ENCODE measurements at places on chromosomes 7 and 10.

DNA sequence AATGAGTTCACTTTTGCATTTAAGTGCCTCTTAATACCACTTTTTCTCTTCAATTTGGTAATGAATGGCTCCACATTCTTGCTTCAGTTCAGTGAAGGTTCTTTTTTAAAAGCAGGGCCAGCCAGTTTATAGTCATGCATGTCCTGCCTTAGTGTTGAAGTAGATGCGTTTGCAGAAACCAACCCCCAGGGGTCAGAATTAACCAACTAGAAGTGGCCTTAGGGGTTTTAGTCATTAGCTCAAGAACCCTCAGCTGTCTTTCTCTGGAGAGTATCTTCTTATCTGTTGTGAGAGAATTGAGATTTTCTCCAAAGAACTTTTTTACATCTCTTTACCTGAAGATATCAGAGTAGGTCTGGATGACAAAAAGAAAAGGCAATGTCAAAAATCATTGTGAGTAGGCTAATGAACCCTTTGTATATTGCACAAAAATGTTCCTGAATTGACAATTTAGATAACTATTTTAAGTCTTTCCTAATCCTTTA lies 82.2 kb downstream of the PIK3CG start:
- DNase-seq: peak; percentile 70

- no peak for DNase-seq
Observed at GRCh38 chr10:71345694-71346093, 26.6 kb downstream of the SLC29A3 start.

DNA sequence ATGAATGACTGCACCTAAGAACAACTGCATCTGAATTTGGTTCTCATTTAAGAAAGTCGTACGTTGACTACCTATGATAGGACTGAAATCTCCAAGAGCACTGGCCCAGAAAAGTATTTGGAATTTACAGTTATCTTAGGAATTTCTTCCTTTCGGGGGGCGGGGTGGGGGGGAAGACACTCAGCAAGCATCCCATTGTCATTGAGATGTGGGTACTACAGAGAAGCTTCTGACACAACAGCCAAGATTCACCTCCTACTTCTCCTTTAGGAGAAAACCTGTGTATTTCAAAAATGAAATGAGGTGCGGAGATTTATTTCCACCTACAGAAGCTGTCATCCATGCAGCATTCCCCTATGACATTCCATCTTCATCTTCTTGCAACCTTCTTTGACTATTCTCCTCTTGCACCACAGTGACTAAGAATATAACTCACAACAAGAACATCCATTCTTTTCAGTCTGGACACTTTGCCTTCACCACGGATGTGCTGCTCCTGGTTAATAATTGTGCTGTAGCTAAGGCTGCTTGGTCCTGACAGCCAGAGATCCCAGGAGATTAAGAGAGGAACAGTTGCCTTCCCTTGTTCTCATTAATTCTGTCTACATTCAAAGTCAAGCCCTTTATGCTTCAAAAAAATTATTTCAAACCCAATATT lies 98.4 kb upstream of the FRMD4A start:
- peak; percentile 85 for DNase-seq

GRCh38 chr10:104895981-104896380 lies 254.9 kb downstream of the SORCS3 start:
- no peak for DNase-seq

DNA sequence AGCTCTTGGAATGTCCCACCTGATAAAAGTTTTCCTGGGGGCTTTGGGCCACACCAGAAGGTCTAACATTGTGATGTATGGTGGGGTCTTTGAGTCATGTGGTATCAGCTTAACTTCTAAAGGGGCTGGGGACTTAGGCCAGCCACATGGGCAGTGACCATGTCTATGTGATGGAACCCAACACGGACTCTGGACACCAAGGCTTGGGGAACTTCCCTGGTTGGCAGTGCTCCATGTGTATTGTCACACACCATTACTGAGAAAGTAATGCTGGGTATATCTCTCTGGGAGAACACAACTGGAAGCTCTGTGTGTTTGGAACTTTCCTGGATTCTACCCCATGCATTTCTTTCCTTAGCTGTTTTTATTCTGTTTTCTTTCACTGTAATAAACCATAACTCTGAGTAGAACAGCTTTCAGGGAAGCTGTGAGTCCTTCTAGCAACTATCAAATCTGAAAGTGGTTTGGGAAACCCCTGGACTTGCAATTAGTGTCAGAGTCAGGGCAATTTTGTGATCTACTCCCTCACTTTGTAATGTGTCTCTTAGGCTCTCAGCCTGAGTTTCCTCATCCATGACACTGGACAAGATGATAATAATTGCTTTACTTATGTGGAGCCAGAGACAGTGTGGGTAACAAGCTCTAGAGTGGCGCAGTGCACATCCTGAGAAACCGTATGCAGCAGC lies 28.4 kb upstream of the AGK start:
- no peak for DNase-seq

DNA sequence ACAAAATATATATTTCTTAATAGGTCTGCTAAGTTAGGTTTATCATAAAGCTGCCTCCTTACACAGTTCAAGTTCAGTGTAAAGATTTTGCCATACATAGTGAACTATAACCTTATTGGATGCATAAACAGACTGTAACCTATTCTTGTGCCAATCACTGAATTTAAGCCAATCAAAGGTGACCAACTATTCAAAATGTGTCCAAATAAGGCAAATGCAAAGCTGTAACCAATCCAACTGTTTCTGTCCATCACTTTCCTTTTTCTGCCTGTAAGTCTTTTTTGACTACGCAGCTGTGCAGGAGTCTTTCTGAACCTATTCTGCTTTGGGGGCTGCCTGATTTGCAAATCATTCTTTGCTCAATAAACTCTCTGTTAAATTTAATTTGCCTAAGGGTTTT lies 11.6 kb upstream of the DNMBP start:
- DNase-seq: no peak

- no peak for DNase-seq
Observed at GRCh38 chr7:151818674-151819519, 58.0 kb downstream of the PRKAG2 start.

GRCh38 chr10:45514291-45515270 lies 140.6 kb downstream of the ALOX5 start:
- DNase-seq: peak; percentile 37

DNA sequence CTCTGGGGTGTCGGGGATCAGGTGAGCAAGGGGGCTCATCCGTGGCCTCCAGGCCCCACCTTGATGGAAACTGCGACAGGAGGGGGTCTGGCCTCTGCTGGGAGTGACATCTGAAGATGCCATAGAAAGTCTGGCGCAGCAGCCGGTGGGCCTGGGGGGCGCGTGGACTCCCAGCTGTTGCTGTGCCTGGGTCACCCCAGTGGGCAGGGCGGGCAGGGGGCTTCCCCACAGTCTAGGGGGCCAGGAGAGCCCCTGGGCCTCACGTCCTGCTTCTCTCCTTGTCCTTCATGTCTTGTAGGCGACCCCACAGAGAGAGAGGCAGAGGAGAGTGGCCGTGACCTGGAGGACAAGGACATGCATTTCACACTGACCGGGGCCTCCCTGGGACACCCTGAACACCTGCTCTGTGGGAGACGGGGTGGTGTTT lies 450.5 kb downstream of the DNAJB6 start:
- no peak for DNase-seq

GRCh38 chr10:98088186-98088971 lies 46.1 kb upstream of the R3HCC1L start:
- DNase-seq: no peak

GRCh38 chr7:20581956-20582355 lies 33.5 kb upstream of the ABCB5 start:
- no peak for DNase-seq

DNA sequence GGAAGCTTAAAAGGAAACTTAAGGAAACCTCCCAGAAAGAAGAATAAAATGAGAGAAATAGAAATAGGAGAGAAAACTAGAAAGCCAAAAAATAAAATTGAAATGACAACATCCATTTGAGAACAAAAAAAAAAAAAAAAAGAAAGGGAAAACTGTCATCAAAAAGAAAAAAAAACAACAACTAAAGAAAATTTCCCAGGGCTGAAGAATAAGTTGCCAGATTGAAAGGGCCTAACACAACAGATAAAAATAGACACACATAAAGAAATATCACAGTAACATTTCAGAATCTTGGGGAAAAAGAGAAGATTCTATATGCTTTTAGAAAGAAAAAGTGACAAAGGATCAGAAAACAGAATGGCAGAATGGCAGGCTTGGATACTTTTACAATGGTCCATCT lies 157.1 kb downstream of the JMJD1C start:
- no peak for DNase-seq

DNA sequence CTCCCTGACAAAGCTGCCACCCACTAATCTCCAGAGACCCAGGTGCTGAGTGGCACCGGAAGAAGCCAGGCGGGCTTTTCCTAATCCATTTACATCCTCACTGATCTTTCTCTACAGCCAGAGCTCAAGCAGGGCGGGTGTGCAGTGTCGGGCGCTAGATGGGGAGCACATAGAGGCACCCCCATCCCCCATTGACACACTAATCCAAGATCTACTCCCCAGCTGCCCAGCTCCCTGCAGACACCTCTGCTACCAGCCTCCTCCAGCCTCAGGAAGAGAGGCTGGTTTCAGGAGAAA lies 22.2 kb downstream of the FRMPD2 start:
- no peak for DNase-seq

DNA sequence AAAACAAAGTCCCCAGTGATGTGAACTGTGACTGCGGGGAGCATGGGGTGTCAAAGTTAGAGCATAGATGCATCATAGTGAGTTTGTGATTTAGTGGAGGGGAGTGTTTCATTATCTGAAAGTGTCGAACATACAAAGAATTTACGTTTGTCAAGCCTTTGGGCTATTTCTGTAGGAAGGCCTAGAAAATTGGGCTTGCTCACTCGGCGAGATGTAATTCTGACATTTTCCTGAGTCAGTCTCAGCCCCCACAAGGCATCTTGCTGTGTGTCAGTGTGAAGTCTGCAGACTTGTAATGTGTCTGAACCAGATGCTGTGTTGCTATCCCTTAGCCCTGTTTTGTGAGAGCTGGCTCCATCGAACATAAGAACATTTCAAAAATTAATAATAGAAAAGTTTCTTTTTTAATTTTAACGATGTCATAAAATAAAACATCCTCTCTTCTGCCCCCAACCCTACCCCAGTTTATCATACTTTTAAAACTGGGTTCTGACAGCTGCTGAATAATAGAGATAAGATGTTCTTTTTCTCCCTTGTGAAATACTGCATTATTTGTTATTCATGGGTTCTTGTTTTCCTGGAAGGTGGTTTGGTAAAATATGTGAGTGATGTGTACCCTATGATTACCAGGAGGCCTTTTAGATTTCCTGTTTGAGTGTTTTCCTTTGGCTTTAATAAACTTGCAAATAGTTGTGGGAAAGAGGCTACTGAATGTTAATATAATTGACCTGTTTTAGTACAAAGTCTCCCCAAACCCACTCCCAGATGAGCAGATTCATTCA lies 207.4 kb downstream of the GPR158 start:
- DNase-seq: no peak

DNA sequence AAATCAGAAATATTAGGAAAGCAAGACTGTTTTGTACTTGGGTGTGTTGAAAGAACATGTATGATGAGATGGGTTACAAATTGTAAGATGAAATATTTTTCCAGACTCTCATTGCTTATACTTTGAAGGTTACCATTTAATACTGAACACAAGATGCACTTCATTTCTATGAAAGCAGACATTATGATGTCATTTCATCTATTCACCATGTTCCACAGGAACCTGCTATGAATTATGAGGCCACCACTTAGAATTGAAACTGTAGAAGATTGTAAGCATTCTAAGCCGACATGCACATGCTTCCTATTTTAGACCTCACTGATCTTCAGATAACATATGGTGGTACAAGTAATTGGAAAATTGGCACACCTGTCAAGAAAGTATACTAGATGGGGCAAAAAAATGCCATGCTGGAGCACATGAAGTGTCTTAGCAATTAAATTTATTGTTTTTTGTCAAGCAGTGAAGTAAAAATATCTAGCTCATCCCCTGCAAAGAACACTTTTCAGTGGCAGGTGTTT lies 195.0 kb downstream of the PHF14 start:
- DNase-seq: no peak

DNA sequence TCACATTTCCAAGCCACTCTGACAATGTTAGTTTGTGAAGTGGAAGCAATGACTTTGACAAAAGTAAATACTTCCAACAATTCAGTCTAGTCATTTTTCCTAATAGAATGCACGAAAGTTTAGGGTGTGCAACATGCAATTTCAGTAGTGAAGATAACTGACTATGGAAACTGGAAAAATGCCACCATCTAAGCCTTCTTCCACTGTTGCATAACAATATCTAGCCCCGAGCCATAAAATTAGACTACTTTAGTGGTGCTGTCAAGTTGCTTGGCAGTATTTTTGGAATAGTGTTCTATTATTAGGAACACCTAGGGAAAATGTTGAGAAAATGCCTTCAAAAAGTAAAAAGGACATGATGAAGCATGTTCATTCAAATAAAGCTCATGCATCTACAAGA lies 17.9 kb downstream of the SEMA3A start:
- no peak for DNase-seq

- DNase-seq: peak; percentile 78
Observed at GRCh38 chr10:22427890-22428571, 82.7 kb downstream of the SPAG6 start.

DNA sequence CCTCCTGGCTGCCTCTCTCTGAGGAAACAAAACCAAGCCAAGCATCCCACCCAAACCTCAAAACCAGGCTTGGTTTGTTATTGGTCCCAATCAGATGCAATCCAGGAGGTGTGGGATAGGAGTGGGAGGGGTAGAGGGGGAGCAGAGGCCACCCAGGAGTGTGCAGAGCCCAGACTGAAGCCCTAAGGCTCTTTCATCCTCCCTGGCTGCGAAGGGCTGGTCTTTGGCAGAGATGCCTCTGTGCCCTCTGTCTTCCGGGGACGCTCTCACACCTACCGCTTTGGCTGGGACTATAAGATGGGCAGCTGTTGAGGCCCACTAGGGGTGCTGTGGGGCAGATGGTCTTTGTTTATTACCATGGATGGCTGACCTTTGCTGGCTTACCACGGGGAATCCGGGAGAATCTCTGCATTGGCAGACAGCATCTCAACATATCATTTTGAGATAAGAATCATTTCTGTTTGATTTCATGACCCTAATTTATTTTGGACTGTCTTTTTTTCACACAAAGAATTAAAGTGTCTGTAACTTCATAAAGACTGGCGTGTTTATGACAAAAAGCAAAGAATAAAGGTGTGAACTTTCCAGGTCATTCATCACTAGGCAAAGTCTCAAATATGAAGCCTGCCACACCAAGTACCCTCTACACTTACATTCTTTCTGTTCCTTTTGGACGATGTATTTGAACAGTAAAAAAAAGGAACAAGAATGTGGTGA lies 6.5 kb upstream of the DENND2A start:
- DNase-seq: peak; percentile 72

- peak; percentile 71 for DNase-seq
Observed at GRCh38 chr7:105487579-105488571, 34.2 kb downstream of the PUS7 start.

DNA sequence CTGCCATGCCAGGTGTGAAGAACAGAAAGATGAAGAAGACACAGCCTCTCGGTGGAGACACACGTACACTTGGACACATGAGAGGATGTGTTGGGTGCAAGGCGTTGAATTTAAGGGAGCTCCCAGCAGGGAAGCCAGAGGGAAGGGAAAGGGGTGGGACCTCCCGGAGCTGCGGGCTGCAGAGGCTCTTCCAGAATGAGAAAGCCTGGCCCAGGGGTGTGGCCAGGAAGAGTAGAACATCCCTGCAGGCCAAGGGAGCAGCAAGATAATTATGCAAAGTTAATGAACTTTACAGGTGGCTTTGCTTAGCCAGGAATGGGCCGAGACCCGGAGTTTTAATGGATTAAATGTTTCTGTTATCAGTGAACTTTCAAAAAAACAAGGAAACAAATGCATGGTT lies 270.3 kb downstream of the KLF6 start:
- DNase-seq: no peak
